ENCODE measurements at places on chromosomes 6 and 20.

DNA sequence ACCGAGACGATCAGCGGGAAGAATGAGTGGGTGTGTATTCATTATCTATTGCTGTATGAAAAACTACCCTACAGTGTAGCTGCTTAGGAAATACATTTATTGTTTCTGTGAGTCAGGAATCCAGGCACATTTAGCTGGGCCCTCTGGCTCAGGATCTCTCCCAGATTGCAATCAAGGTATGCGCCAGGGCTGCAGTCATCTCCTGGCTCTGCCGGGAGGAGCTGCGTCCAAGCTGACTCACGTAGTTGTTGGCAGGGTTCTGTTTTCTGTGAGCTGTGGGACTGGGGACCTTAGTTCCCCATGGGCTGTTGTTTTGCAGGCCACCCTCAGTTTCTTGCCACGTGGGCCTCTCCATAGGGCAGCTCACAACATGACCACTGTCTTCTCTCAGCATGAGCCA, 68.2 kb upstream of the FUCA2 start:
- DNase-seq: no peak

DNA sequence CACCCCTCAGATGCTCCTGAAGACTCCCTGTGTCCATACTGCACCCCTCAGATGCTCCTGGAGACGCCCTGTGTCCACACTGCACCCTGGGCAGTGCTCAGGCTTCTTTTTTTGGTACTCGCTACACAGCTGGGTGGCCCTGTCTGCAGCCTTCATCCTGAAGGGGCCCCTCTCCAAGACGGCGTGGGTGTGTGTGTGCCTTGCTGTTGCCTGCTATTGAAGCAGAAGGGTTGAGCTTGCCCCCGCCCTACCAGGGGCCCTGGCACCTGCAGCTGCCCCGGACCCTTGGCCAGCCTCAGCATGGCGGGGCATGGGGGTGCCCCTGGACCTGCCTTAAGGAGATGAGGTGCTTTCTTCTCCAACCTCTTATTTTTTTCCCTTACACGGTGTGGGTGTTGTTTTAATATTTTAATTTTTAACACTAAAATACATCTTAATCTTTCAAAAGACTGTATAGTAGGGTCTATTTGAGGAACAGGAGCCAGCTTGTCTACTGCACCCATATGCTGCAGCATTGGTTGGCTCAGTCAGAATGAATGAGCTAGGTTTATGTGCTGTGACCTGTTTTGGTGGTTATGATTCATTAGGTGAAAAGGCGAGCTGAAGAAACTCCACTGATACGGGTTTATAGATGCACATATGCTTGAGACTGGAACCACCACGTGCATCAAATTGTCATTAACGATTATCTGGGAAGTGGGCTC, 135.9 kb downstream of the AGPAT4 start:
- no peak for DNase-seq

- no peak for DNase-seq
Observed at GRCh38 chr20:60579941-60580515, 621.8 kb downstream of the CDH26 start.

GRCh38 chr6:163301726-163302635, 112.5 kb upstream of the QKI start:
- DNase-seq: no peak

DNA sequence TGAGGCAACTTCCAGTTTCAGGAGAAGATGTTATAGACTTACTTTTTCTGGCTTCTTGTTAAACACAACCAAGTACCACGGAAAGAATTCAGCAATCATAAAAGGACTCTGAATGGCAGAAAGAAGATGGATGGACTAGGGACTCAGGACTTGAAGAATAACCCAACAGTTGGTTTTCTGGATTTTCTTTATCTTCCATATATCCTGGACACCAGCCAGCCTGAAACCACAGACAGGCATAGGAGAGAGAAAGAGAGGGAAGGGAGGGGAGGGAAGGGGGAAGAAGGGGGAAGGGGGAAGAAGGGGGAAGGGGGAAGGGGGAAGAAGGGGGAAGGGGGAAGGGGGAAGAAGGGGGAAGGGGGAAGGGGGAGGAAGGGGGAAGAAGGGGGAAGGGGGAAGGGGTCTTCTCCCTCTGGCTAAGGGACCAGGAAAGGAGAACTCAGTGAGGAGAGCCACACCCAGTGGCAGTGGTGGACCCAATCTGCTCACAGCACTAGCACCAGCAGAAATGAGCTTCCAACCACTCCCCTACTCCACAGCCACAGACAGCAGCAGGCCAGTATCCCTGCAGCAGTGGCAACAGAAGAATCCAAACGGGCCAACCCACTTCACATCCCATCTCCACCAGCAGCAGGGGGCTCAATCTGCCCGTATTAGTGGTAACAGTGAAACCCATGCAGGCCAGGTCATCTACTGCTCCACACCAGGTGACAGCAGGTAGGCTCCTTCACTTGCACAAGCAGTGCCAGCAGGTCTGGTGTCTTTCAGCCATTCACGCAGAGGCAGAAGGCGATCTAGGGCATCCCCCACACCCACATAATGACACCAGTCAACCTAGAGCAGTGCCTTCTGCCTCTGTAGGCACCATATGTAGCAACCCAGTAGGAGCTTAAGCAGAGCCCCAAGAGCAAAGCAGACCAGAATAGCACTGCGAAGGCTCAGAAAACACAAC, 78.6 kb downstream of the TRMT6 start:
- no peak for DNase-seq

DNA sequence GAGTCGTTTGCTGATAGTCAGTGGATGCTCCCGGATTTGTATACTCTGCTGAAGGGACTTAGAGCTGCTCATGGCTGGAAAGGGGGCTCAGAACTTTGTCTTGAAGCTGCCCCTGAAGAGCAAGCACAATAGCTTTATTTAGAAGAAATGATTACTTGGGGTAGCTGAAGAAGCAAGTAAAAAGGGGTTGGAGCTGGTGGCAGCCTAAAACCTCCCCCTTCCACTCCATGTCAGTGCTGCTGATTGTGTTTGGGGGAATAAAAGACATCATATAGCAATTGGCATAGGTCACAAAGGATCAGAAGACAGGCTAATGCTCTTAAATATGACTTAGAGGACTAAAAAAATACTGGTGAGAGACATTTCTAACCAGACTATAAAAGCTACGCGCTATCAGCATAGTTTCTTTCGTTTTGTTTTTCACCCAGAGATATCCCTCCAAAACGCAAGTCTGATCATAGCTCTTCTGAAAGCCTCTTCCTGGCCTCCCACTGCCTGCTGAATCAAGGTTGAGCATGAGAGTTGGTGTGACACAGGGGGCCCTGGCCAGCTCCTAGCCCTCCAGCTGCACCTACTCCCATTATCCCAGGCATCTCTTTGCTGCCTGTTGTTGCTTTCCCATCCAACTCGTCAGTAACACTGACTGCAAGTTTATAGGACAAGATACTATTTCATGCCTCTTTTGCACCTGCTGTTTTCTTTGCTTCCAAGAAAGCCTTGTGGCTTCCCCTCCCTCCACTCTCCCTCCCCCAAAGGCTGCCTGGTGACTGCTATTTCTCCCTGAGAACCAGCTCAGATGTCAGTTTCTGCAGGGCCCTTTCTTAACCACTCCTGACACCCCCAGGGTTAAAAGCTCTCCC, 33.9 kb upstream of the SGK1 start:
- no peak for DNase-seq

DNA sequence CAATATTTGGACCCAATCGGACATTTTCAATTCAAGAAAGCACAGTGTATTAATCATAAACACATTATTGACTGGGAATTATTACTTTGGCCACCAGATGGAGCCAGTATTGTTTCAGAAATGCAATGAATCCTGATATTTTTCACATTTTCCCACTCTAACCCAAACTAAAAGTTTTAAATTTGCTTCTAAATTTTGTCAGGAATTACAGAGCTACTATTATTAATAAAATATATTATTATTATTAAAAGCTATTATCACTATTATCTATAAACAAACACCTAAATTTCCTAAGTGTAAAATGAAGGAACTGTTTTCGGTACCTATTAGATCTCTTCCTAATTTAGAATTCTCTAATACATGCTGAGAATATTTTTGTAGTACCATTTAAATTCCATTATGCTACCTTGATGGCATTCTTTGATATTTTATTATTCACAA, 245.3 kb downstream of the OGFRL1 start:
- DNase-seq: peak; percentile 10

- DNase-seq: peak; percentile 49
Observed at GRCh38 chr6:42963855-42964605, 3.5 kb downstream of the GNMT start.

DNA sequence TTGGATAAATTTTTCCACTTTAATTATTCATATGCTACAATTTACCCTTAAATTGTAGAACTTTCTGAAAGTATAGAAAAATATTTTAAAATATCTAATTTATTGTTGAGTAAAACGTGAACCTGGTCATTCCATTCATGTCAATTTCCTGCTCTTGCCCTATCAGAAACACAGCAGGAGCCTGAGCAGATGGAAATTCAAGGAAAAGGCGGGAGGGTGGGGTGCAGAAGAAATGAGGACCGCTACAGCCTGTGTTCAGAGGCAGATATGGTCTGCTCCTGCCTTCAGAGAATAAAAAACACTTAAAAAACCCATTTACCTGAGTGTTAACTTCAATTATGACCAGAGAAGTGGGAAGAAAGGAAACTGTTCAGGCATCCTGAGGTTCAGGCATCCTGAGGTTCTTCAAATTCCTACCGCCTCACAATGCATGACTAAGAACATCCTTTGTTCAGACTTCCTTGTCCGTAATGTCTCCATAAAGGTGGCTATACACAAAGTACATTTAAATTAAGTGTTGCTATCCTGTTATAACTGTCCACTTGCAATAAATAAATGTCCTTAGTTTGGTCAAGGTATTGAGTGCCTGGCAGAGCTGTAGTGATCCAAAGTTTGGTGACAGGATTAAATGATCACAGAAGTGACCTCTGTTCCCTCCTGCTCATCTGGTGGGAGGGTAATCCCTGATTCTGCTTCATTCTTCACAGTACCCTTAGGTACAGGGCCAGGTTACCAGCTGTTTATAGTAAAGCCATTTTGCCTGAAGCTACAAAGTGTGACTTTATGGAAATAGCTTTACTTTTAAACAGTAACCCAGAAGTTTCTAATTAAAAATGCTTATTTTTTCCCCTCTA, 109.1 kb downstream of the MAN1A1 start:
- DNase-seq: no peak

DNA sequence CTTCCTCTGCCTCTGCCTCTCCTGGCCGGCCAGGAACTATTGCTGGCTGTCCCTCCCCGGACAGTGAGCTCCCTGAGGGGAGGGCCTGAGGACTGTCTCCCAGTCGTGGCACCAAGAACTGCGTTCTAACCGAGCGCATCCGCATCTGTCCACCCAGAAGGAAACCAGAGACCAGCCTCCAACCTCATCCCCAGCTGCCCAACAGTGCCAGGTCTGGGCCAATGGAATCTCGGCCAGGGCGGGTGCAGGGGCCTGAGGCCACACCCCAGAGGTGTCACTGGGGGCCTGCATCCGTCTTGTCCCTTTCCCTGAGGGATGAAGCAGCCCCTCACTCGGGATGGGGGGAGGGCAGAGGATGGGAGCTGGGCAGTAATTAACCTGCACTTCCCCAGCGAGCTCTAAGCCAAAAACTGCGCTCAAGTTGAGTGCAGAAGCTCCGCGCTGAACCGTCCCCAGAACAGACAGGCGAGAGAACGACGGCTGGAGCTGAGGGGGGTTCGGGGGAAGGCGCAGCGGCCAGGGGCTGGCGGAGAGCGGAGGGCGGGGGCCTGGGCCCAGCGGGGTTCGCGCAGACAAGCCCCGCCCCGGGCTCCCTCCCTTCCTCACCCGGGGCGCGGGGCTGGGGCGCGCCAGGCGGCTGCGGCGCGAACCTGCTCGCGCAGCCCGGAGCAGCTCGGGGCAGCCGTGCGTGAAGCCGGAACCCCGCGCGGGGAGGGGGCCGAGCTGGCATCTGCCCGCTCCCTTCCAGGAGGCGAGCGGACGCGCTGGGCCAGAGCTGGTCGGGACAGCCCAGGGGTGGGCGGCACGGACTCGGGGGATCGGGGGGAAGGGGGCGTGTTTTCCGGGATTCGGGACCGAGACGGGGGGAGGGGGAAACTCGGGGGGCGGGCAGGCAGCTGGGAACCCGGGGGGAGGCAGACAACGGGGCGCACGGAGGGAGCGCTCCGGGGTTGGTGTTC, 1.4 kb downstream of the TFEB start:
- DNase-seq: peak; percentile 70

DNA sequence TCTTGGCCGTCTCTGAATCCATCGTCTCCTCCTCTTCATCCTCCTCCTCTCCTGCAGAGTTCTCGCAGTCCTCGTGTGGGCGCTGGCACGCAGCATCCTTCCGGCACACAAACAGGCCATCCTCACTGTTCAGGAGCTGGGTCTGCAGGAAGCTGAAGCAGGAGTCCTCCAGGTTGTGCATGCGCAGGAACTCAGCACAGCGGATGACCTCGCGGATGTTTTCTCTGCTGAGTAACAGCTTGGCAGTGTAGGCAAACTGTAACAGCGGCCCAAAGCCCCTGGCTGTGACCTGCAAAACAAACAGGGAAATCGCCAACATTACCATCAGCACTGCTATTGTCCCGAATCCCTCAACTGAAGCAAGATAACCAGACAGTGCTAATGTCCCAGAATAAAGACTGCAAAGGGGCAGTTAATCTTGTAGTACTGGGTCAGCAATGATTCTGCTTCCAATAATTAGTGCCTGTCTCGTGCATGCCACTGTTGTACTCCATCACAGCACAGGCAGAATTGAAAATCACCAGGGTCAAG, 57.4 kb downstream of the GJA10 start:
- no peak for DNase-seq

DNA sequence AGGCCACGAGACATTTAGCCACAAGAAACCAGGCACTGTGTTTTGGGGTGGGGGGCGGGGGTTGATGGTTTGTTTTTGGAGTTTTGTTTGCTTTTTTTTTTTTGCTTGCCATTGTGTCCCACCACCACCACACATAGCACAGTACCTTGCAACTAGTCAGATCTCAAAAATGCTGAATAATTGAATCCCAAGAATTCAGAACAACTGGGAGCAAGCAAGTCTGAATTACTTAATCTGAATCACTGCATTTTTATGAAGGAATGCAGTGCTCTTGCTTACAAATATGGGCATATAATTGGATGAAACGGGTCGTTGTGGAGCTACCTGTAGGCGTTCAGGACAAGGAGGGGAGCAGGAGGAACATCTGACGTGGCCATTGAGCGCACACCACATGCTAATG, 151.5 kb upstream of the CDYL start:
- no peak for DNase-seq

GRCh38 chr6:108561742-108562502, 1.2 kb downstream of the FOXO3 start:
- peak; percentile 72 for DNase-seq

Measured in inflammatory macrophage treated with lipopolysaccharide for 4 hours (primary cell).